Stimulated activated CD4-positive, alpha-beta T cell treated with anti-CD3 and anti-CD28 coated beads, Interleukin-12 subunit alpha, Interleukin-12 subunit beta, amount 100 ng/mL, for 24 hours (primary cell): ENCODE measurements at places on chromosomes 3 and 15.

- no peak for DNase-seq
Observed at GRCh38 chr3:194931347-194931746, 245.7 kb downstream of the FAM43A start.

- peak; percentile 8 for DNase-seq
Observed at GRCh38 chr15:79431636-79432344, at the start of gene MINAR1. Gene MINAR1, plus strand, starts transcription at chr15:79432336. Its CDS starts 23,812 bp downstream, at chr15:79456148.

DNA sequence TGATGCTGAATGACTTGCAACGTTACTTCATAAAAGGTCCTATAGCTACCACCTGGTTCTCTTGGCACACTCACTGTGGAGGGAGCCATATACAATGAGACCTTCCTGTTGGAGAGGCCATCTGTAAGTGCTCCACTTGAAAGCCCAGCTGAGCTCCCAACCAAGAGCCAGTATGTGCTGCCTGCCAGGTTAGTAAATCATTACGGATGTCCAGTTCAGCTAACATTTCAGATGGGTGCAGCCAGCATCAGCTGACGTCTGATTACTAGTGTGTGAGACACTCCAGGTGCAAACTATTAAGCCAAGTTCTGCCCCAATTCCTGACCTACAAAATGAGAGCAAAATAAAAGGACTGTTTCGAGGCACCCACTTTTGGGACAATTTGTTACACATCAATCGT lies 274.4 kb upstream of the ROBO2 start:
- no peak for DNase-seq

DNA sequence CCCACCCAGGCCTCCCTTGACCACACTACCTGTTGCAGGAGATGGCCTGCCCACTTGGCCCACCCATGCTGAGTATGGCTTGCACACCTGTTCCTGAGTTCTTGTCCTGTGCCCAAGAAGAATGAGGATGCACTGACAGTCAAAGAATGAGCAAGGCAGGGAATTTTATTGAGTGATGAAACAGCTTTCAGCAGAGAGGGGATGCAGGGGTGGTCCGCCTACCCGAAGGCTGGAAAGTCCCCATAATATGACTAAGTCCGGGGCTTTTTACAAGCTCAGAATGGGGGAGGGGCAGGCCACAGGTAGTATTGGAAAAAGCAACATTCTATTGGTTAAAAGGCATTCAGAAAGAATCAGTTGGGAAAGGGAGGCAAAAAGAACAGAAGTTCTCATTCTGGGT lies 29.9 kb upstream of the RNU6-1 start:
- DNase-seq = no peak

DNA sequence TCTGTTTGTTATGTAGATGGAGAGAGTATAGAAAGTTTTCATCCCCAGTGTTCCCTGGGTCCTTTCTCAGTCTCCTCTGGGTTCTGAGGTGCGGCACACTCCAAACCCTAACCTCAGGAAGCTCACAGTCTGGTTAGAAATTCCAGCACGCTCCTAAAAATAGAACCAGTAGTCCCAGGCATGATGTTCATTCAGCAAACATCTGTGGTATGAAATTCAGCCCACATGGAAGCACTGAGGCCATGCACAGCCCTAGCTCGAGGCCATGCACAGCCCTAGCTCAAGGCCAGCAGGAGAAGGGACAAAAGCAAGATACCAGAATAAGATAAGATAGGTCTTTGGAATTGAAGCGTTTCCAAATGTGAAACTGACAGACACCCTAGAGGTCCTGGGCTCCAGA lies 82.3 kb upstream of the OXTR start:
- DNase-seq = no peak

- DNase-seq = no peak
Observed at GRCh38 chr15:59364248-59364647, 8.4 kb downstream of the MYO1E start.

DNA sequence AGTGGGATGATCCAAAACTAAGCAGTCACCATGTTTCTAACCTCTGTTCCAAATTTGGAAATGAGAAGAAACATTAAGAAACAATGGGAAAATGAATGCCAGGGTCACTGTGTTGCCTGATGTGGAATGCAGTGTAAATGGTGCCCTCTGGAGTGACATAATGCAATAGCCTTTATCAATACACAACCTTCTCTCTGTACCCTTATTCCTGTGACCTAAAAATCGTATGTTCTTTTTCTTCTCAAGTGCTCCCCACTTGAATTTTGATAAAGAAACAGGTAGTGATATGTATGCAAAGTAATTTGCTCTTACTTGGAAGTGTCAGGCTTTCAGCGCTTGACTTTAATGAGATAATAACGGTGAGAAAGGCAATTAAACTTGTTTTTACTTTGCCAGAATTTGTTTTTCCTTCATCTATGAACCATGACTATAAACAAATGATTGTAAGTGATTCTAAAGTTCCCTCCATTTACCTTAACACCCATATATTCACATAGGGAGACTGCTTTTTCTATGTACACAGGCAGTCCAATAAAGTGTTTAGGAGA lies 145.8 kb upstream of the THRB start:
- DNase-seq = no peak

DNA sequence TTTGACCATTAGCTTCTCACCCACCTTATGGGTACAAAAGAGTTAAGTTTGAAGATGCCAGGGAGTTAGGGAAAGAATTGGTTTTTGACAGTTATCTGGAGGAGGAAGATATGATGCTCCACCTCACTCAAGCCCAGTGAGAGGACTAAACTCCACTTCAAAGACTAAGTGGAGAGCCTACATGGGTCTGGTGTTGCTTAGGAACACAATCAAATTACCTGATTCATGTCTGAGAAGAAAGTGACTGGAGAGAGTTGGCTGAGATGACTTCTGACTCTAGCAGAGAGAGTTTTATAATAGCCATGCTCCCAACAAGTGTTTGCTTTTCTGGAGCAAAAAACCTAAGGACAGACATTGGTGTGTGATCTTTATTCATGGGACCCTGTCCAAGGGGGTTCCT lies 43.3 kb downstream of the SUCNR1 start:
- no peak for DNase-seq

- no peak for DNase-seq
Observed at GRCh38 chr15:38846346-38846745, 281.7 kb upstream of the RASGRP1 start.

GRCh38 chr3:61928039-61928438 lies 366.7 kb downstream of the PTPRG start:
- no peak for DNase-seq

GRCh38 chr3:29971895-29972294 lies 634.5 kb upstream of the TGFBR2 start:
- no peak for DNase-seq

DNA sequence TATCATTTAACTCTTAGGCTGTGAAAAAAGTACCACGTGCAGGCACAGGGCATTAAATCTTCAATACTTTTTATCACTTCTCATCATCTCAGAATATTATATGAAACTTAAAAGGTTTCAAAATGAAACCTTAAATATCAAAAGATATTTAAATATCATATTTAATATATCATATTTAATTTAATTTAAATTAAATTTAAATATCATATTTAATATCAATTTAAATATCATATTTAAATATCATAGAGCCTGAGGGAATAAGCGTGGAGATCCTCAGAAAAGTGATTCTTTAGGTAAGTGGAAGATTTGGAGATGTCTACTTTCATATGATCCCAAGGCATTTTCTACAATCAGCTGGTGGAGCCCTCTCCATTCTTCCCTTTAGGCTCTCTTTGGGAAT lies 716.6 kb downstream of the OTOL1 start:
- DNase-seq = no peak

- DNase-seq = no peak
Observed at GRCh38 chr3:107861904-107862303, 228.9 kb downstream of the CD47 start.

- DNase-seq = no peak
Observed at GRCh38 chr3:190261740-190262139, 60.5 kb downstream of the CLDN1 start.

GRCh38 chr15:97401195-97401594 lies 559.3 kb upstream of the ARRDC4 start:
- DNase-seq = no peak

- no peak for DNase-seq
Observed at GRCh38 chr3:31275038-31275572, 257.6 kb upstream of the STT3B start.

DNA sequence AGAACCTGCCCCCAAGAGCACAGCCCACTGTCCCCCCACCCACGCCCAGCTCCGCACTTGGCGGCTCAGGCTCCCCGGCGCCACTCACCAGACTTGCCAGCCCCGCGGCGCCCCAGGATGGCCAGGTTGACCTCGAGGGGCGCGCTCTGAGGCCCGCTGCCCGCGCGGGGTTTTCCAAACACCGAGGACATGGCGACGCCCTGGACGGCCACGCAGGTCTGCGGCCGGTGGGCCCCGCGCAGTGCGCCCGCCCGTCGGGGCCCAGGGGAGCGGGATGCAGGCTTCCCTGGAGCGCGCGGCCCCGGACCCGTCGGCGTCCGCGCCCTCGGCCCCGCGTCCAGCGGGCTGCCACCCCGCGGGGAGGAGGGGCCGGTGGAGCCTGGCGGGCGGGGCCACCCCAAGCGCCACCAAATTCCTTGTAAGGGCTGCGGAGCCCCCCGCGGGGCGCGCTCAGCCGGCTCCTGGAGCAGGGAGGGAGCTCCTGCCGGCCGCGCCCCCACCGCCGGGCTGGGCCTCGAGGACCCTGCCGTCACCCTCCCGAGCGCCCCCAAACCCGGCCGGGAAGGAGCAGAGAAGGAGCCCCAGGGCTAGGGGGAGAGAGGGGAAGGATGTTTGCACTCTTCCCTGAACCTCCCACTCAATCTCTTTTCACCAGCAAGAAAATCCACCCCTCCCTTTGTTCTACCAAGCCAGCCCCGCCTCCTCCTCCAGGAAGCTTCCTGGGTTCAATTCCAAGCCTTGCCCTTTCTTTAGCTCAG lies at the start of gene RASL12:
Gene RASL12 (minus strand): TSS at position 347 of the 758 bp plus-strand sequence. CDS start 156 bp downstream, at position 191.
- no peak for DNase-seq

DNA sequence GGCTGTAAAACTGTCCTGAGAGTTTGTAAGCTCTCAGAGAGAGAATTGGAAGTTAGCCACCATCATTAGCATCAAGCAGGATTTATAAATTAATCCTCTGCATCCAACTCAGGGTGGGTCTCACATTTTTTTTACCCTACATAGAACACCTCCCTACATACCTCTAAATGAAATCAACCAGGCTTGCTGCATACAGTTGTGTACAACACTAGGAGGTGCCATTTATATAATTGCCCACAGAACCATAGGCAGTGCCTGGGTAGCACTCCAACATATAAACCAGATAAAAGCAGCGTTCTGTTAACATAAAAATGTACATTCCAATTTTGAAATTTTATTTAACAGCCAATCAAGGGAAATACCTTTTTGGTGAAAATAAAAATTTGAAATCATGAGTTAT lies 48.2 kb upstream of the SELENOK start:
- DNase-seq = no peak

DNA sequence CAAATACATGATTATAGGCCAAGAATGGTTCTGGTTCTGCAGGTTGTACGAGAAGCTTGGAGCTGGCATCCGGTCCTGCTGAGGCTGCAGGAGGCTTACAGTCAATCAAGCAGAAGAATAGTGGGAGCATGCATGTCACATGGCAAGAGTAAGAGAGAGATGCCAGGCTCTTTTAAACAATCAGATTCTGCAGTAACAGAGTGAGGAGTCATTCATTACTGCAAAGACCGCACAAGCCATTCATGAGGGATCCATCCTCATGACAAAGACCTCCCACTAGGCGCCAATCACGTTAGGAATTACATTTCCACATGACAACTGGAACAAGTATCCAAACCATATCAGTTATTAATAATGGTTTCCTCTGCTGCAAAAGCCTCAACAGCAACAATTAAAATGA lies 536.8 kb downstream of the CADM2 start:
- no peak for DNase-seq

DNA sequence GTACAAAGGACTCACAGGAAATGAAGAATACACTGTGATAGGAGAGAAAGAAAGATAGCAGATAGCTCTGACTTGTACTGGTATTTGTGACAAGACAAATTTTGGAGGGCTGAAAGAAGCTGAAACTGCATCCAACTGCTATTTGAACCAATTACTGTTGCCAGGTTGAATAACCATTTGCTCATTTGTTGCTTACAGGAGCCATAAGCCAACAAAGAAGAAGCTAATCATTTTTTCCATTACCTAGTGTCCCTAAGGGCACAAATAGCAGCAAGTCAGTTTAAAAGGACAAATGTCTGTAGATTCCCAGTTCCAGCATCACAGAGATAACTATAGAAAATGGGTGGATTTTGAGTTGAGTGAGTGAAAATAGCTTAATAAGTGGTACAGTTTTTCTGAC lies 376.9 kb upstream of the ARPP21 start:
- DNase-seq = no peak
